ENCODE measurements at places on chromosomes 12 and 14.

DNA sequence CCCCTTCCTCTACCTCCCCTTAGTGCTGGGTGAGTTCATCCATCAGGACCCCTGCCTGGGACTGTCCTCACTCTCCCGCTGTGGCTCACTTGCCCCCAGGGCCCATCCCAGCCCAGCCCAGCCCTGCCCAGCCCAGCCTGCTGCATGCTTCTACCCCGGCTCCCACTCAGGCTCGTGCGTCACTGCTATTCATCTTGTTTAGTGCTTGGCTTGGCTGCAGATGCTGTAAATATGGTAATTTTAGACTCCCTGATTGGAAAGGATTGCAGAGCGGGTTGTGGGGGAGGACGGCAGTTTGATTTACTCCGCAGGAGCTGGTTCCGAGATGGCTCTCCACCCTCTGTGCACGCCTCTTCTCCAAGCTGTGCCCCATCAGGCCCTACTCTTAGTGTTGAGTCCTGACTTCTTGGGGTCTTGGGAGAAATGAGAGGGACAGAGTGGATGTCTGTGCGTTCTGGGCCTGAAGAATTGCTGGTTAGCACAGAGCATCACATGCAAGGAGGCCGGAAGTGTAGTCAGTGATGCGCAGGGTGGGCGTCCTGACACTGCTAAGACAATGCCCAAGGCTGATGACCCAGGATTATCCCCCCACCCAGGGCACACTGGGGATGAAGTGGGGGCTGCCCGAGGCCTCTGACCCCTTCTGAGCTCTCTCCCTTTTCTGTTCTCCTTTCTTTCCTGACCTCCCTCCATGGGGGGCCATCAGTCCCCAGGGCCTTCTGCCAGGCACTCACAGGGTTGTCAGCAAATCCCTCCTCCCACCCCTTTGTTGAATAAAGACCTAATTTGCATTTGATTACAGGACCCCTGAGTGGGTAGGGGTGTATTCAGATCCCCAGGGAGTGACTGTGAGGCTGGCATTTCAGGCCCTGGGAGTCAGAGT is 244.4 kb downstream of the ZFP36L1 start:
- DNase-seq = no peak

GRCh38 chr12:32921397-32921796 is 24.8 kb upstream of the PKP2 start:
- DNase-seq = no peak

- DNase-seq = no peak
Observed at GRCh38 chr12:115481141-115481540, 796.4 kb downstream of the MED13L start.

GRCh38 chr14:75247286-75247922 is 31.2 kb upstream of the FOS start:
- no peak for DNase-seq

DNA sequence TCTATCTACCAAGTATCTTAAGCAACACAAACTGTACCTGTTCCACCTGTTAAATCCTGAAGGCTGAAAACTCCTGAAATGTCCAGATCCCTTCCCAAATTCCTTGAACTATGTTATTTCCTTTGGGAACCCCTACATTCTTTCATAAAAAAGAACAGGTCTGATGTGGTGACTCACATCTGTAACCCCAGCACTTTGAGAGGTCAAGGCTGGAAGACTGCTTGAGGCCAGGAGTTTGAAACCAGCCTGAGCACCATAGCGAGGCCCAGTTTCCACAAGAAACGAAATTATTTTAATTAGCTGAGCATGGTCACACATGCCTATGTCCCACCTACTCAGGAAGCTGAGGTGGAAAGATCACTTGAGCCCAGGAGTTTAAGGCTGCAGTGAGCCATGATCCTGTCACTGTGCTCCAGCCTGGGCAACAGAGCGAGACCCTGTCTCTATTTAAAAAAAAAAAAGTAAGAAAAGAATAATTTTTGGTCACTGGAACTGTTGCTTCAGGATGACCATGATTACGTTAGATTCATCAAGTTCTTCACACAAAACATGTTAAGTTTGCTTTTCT is 84.3 kb downstream of the PHLDA1 start:
- DNase-seq = no peak

DNA sequence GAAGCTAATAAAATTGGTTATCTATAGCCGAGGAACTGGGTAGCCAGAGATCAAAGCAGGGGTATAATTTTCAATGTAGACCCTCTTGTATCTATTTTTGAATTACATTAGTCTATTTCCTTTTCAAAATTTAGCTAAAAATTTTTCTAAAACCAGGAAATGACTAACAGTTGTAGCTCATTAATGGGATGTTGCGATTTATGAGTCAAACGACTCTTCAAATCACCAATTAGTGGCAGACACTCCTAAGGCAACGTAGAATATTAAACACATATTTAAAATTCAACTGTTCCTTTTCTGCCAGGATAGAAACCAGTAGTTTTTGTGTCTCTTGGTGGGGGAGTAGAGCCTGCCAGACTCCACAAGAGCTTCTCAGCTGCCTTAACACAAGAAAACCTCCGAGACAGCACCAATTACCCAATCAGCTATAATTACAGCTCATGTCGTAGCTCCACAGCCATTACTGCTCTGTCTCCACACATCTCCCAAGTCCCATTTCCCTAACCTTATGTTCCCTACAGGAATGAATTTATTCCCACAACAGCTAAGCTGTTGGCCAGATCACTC is 26.9 kb downstream of the GCN1 start:
- no peak for DNase-seq

DNA sequence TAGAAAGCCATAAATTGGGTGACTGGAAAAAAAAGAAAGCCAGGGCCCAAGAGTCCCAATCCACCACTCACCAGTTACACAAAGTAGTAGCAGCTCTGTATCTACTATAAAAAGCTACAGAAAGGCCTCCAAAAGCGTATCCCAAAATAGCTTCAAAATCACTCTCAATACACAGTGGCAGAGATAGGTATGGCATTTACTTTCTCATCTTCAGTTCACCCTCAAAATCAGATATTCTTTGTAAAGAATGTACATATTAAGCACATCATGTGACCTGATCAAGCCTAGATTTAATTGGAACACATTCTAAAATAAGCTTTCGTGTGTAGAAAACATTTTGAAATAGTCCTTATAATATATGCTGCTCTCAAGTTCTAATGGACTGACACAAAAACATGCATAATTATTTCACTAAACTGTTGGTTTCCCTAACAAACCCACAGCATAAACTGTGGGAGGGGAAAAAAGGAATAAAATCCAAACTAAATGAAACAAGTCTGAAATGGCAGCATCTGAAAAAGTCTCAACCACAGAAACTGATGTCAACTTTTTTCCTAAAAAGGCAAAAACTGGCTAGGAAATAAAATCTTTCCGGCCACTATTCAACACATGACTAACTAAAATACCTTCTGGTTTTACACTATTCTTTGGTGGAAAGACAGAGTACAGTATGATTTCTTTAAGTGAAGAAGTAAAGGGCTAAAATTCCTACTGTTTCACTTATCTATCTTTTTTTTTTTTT is 25.9 kb downstream of the UBE2N start:
- DNase-seq = no peak

GRCh38 chr14:28901631-28902030 is 135.0 kb downstream of the FOXG1 start:
- no peak for DNase-seq

DNA sequence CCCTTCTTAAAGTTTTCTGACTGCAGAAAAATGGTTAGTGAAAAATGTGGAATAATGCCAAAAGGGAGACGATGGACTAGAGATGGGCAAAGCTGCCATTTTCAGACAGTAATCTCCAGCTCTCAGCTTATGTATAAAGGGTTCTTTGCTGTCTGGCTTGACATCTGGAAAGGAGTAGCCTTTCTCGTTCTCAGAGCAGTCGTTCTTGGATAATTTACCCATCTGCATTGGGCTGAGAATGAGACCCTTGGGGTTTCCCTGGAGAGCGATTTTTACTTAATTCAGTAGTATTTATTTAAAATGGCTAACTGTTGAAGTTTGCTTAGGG is 1.2 kb downstream of the NUDT4 start:
- DNase-seq = no peak

GRCh38 chr14:77158175-77158881 is 16.7 kb upstream of the ZDHHC22 start:
- no peak for DNase-seq

- DNase-seq = no peak
Observed at GRCh38 chr12:22856178-22856577, 231.2 kb downstream of the ETNK1 start.

DNA sequence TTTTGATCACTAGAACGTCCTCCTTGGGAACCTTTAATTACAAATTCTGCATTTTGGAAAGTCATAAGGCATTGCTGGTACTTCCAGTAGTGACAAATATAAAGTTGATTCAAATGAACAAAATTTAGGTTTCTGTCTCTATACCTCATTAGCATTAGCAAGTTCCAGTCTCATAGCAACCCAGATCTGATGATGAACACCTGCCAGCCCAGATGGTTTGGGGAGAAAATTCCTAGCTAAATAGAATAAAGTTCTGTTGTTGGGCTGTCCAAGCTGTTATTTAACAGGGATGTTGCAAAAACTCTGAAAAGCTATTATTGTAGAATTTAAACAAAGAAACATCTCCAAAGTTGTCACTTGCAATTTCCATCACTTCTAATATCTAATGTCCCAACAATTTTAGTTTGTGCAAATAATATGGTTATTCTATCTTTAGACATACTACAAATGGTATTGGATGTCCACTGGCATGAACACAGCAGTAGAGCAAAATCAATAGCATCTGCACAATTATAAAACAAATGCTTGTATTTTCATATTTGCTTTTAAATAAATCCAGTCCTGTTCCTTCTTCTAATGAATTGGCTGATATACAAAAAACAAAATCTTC is 299.4 kb downstream of the SLC16A7 start:
- DNase-seq = no peak

DNA sequence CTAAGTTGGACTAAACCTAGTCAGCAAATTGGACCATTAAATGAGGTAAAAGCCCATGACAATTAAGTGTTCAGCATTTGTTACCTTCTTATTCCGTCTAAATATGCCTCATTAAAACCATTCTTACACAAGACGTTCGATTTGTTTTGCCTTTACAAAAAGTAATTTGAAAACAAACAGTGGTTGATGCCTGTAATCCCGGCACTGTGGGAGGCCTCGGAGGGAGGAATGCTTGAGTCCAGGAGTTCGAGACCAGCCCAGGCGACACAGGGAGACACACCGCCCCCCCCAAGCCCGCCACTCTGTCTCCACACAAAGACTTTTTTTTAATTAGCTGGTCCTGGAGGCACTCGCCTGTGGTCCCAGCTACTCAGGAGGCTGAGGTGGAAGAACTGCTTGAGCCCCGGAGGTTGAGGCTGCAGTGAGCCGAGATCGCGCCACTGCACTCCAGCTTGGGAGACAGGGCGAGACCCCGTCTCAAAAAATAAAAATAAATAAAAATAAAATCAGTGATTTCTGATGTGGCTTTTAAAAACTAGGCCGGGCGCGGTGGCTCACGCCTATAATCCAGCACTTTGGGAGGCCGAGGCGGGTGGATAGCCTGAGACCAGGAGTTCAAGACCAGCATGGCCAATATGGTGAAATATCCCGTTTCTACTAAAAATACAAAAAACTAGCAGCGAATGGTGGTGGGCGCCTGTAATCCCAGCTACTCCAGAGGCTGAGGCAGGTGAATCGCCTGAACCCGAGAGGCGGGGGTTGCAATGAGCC is 856 bp upstream of the EIF4B start:
- DNase-seq = no peak

DNA sequence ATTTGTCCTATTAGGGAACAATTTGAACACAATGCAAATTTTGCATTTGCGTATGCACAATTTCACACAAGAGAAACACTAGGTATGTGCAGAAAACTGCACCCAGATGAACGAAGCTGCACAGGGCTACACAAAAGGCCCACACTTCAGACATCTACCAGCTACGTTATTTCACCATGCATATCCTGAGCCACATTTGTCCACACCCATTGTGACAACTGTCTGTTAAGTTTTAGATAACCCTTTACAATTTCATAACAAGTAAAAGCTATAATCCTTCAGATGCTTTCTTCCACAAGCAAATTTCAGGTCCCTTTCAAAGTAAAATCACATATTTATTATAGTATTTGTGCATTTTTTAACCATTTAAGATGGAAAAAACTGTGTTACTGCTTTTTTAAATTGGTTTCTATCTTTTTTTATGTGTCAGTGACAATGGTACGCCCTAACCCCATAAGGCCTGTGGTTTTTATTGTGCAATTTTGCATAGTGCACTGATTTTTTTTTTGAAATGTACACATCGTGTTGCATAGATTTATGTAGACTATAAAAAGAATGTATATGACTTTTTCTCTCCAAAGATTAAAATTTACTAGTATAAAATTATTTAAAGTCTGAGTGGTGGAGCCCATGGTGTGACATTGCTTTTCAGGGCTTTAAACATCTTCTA is 87.8 kb upstream of the BTG1 start:
- no peak for DNase-seq

- DNase-seq = no peak
Observed at GRCh38 chr12:111705672-111706071, 19.8 kb downstream of the ACAD10 start.

GRCh38 chr12:93784339-93785086 is 107.3 kb downstream of the CRADD start:
- DNase-seq = no peak

DNA sequence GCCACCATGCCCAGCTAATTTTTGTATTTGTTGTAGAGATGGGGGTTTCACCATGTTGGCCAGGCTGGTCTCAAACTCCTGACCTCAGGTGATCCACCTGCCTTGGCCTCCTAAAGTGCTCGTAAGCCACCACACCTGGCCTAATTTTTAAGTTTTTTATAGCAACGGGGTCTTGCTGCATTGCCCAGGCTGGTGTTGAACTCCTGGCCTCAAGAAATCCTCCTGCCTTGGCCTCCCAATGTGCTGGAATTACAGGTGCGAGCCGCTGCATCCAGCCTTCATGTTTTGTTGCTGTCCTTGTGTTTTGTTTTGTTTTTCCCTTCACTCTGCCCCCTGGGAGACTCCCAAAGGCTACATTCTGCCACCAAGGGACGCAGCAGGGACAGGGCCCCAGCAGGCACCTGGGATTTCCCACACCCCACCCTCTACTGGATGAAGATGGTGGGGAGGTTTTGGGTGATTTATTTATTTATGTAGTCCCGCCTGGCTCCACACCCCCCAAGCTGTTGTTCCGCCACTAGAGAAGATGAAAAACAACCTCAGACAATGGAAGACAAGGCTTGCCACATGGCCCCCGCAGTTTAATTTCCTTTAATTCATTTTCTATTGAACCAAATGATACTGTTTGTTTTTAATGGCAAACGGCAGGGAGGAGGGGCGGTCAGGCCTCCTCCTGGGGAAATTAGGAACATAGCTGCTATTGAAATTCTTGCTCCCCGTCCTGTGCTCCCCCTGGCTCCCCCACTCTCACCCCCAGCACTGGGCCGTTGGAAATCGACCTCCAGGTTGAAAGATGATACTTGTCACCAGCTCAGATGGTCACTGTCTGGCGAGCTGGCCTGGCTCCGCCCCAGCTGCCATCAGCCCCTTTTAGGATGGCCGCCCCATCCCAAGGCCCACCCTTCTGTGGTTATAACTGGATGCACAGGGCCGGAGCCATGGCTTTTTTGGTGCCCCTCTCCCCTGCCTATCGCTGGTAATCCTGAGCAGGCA is 70.3 kb downstream of the RNFT2 start:
- DNase-seq = no peak

- DNase-seq = no peak
Observed at GRCh38 chr12:46380022-46380796, 7.6 kb upstream of the SLC38A2 start.

GRCh38 chr14:90405755-90406154 is 8.9 kb downstream of the CALM1 start:
- no peak for DNase-seq

GRCh38 chr14:89986462-89987160 is 30.9 kb downstream of the TDP1 start:
- DNase-seq = no peak

GRCh38 chr14:31261859-31262731 is 54.5 kb upstream of the HECTD1 start:
- peak; percentile 33 for DNase-seq

GRCh38 chr14:66709291-66709690 is 201.3 kb downstream of the GPHN start:
- DNase-seq = no peak
